Right ventricle myocardium inferior (tissue), 1 donor: ENCODE measurements at places on chromosomes 6 and 20. TPM values are rescaled to one million over a fixed set of nuclear protein-coding genes. Genes with fewer than 3 reads are reported as not detected.

The SLC17A2 gene
- not detected for total RNA-seq

The WFDC12 gene
- not detected for total RNA-seq

The TRIM27 gene
- total RNA-seq: 18.5 TPM

The VSX1 gene
- 0.14 TPM for total RNA-seq

The CLVS2 gene
- not detected for total RNA-seq
